ENCODE measurements at places on chromosomes 12 and 14. TPM values are rescaled to one million over a fixed set of nuclear protein-coding genes. Genes with fewer than 3 reads are reported as not detected.

The PDE6H gene
- not detected for total RNA-seq

The C12orf54 gene
- total RNA-seq: not detected

The MMP19 gene
- total RNA-seq: 0.24 TPM

The KLHDC2 gene
- 41.7 TPM for total RNA-seq

The KCNC2 gene
- total RNA-seq: not detected

The CISTR gene
- not detected for total RNA-seq

The TMEM52B gene
- total RNA-seq: not detected

The PEX5 gene
- total RNA-seq: 32.8 TPM

The PROX2 gene
- total RNA-seq: not detected

The GDF3 gene
- total RNA-seq: not detected

The GUCY2C gene
- total RNA-seq: not detected

The NANOG gene
- not detected for total RNA-seq

The LMO3 gene
- not detected for total RNA-seq

The ATXN3 gene
- total RNA-seq: 28.5 TPM

The IFNG-AS1 gene
- not detected for total RNA-seq

The BIN2 gene
- total RNA-seq: 0.18 TPM

The OR10G2 gene
- not detected for total RNA-seq

The OAS2 gene
- 0.44 TPM for total RNA-seq

The ENDOU gene
- not detected for total RNA-seq

The PRH2 gene
- not detected for total RNA-seq

The TAS2R31 gene
- not detected for total RNA-seq

The IFNG gene
- total RNA-seq: not detected

The TTC7B gene
- total RNA-seq: 19.9 TPM

The TBX5 gene
- total RNA-seq: not detected

The ZCCHC8 gene
- total RNA-seq: 24.1 TPM

The FAM222A gene
- total RNA-seq: 6.9 TPM

The FOXG1 gene
- 0.12 TPM for total RNA-seq

The LDHB gene
- total RNA-seq: 1,675 TPM

The SPX gene
- total RNA-seq: 2.3 TPM

The PLBD1 gene
- 6.1 TPM for total RNA-seq

The LRRC43 gene
- total RNA-seq: not detected

The LGR5 gene
- not detected for total RNA-seq

The ANO4 gene
- total RNA-seq: 0.13 TPM

The FLRT2 gene
- total RNA-seq: 3.3 TPM

The ACSS3 gene
- total RNA-seq: not detected

The PLA2G1B gene
- not detected for total RNA-seq

The ISCU gene
- total RNA-seq: 101 TPM

The PRR13 gene
- 282 TPM for total RNA-seq

The MYH6 gene
- total RNA-seq: 0.02 TPM

The RTL1 gene
- total RNA-seq: 0.31 TPM

The OAS1 gene
- total RNA-seq: 68.6 TPM

The SLC25A47 gene
- not detected for total RNA-seq

The LRRC10 gene
- not detected for total RNA-seq

The SLC10A1 gene
- total RNA-seq: not detected

The PPFIA2 gene
- total RNA-seq: not detected

The RFC5 gene
- 37.0 TPM for total RNA-seq

The KRT82 gene
- not detected for total RNA-seq

The SERPINA9 gene
- total RNA-seq: not detected

The SLC35E3 gene
- total RNA-seq: 13.9 TPM

The C12orf50 gene
- not detected for total RNA-seq

The RNASE1 gene
- total RNA-seq: 0.33 TPM

The ACOT6 gene
- total RNA-seq: not detected

The AQP6 gene
- not detected for total RNA-seq

The ACACB gene
- 9.6 TPM for total RNA-seq

The MANSC1 gene
- total RNA-seq: 4.3 TPM

The CCDC177 gene
- total RNA-seq: not detected
